ENCODE measurements at places on chromosomes 3 and 15. TPM values are rescaled to one million over a fixed set of nuclear protein-coding genes. Genes with fewer than 3 reads are reported as not detected.
A peak's percentile ranks its signal among the peaks of the same experiment; 100 is the strongest.

Gene PDZRN3
- 30.8 TPM for total RNA-seq

Gene SLC9A9
- 2.7 TPM for total RNA-seq

Gene CCR4
- total RNA-seq: 2.8 TPM

Gene CLDN18
- total RNA-seq: 3.1 TPM

Gene WDR93
- total RNA-seq: 12.3 TPM

- no peaks in the 10 kb centered on the region for H3K27me3 ChIP-seq
- H3K4me1 ChIP-seq: no peaks in the 10 kb centered on the region
- no peaks in the 10 kb centered on the region for H3K36me3 ChIP-seq
- DNase-seq: no peak
Measured at GRCh38 chr3:196843435-196844110, 24.1 kb upstream of the SENP5 start.

DNA sequence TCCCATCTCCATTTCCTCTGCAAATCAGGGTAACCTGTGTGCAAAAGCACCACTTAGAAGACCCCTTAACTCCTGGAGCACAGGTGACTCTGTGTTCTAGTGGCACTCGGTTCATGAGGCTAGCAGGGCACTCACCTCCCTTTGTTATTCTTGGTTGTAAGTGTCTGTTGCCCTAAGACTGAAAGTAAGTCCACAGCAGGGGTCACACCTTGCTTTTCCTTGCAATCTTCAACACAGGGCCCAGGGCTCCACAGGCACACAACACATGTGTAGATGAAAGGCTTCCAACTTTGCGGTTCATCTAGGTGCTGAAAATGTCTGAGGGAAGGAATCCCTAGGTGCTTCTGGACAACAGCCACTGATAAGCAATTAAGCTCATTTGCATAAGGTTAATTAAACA lies 2.9 kb downstream of the RNU6-1 start:
- no peak overlapping the region for H3K27ac ChIP-seq
- H3K36me3 ChIP-seq: no peaks in the 10 kb centered on the region
- no peak overlapping the region for H3K4me3 ChIP-seq
- H3K4me1 ChIP-seq: peaks cover 33% of the 10 kb centered on the region

DNA sequence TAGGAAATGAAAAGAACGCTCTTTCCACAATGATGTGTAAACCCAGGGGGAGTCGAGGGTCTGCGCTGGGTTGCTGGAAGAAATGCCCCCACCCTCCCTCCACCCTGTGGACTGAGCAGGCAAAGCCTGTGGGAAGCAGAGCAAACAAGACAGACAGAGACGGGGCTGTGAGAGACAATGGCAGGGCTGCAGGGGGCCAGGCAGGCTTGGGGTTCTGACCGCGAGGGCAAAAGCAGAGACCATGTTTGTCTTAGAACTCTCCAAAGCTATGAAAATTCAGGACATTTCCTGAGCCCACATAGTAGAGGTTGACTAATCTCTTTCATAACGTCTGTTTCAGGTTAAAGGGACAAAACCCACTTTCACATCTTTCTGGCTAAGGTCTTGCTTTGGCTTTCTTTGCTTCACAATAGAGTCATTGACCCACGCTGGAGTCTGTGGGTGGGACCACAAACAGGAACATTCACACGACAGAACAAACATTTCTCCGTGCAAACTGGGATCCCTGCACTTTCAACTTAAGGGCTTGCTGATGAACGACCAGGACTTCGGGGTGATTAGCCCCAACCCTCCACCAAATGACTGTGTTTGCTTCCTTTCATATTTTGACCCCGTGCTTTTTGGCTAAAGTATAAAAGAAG lies 156.0 kb upstream of the TPM1 start:
- no peaks in the 10 kb centered on the region for H3K27me3 ChIP-seq
- H3K4me3 ChIP-seq: no peak overlapping the region
- H3K27ac ChIP-seq: no peak overlapping the region
- no peaks in the 10 kb centered on the region for H3K36me3 ChIP-seq
- H3K4me1 ChIP-seq: no peaks in the 10 kb centered on the region
- DNase-seq: no peak

- DNase-seq: no peak
- H3K4me3 ChIP-seq: peak overlapping the region; percentile 88
- no peaks in the 10 kb centered on the region for H3K27me3 ChIP-seq
Measured at GRCh38 chr15:34336991-34337556, 507 bp downstream of the SLC12A6 start.

- DNase-seq: peak; percentile 76
- peak overlapping the region; percentile 98 for H3K27ac ChIP-seq
- peak overlapping the region; percentile 89 for H3K4me3 ChIP-seq
- no peaks in the 10 kb centered on the region for H3K36me3 ChIP-seq
Measured at GRCh38 chr15:35545316-35545823, 595 bp downstream of the DPH6 start.

DNA sequence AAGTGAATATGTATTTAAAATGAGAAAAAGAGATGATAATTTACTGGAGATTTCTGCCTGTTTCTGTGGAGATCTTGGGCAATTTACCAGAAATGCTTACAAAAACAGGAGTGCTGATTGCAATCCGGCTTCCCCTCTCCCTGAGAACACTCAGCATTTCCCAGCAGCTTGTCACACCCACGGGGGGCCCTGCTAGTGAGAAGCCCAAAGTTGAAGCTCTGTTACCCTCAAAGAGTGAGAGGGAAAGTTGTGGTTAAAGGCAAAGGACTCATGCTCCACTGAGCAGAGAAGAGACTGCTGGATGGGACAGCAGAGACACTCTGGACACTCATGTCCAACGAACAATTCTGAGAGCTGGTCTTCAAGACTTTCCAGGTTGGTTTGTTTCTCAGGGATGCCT lies 2.9 kb downstream of the MCTP2 start:
- no peaks in the 10 kb centered on the region for H3K27me3 ChIP-seq
- no peaks in the 10 kb centered on the region for H3K36me3 ChIP-seq
- H3K4me3 ChIP-seq: no peak overlapping the region
- H3K4me1 ChIP-seq: no peaks in the 10 kb centered on the region
- DNase-seq: no peak
- H3K27ac ChIP-seq: no peak overlapping the region

DNA sequence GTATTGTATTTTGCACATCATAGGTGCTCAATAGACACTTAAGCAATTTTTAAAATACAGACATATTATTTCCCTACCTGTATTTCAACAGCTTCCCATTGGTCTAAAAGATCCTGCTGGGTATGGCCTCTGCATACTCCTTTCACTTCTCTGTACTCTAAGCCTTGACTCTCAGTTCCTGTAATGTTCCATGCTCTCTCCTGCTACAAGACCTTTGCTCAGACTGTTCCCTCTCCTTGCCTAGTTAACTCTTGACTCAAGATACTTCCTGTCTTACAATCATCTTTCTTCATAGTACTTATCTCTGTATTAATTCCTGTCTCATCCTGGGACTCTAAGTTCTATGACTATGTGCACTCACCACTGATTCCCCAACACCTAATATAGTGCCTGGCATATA lies 1.7 kb downstream of the SCN11A start:
- H3K4me3 ChIP-seq: no peak overlapping the region
- no peak overlapping the region for H3K27ac ChIP-seq
- H3K4me1 ChIP-seq: peaks cover 12% of the 10 kb centered on the region
- no peak for DNase-seq

DNA sequence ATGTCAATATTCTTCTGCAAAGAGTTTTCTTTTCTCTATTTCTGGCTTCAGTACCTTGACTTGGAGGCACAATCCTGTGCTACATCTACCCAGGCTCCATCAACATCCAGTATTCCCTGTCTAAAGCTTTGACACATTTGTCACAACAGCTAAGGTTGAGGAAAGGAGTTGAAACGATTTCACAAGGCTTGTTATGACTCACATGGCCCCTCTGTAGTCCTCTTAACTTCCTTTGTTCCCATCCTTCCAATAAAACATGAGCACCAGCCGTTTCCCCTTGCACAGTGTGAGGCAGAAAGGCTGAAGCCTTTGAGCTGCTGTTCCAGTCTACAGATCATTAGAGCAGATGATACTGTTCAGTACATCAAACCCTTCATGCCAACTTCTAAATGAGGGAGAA lies 163.0 kb upstream of the TMCO5A start:
- no peaks in the 10 kb centered on the region for H3K36me3 ChIP-seq
- no peak overlapping the region for H3K27ac ChIP-seq
- H3K4me1 ChIP-seq: no peaks in the 10 kb centered on the region
- DNase-seq: no peak
- H3K27me3 ChIP-seq: no peaks in the 10 kb centered on the region

DNA sequence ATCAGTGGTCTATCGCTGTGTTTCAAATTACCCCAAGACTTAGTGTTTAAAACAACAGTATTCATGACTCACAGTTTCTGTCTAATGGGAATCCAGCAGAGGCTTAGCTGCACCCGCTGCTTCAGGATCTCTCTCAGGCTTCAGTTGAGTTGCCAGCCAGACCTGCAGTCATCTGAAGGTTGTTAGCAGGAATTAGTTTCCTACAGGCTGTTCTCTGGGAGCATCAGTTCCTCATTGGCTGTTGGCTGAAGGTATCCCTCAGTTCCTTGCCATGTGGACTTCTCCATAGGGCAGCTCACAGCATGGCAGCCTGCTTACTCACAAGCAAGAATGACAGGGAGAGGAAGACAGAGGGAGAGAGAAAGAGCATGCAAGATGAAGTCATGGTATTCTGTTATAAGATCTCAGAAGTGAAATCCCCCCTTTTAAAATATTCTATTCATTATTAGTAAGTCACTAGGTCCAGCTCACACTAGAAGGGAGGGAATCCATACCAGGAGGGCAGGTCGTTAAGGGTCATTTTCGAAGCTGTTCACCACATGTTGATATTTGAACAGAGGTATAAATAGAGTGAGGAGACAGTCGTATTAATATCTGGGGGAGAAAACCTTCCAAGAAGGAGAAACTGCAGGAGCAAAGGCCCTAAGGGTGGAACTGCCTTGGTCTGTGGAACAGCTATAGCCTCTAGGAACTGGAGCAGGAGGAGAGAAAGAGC lies 473.9 kb upstream of the PPP2R3A start:
- no peaks in the 10 kb centered on the region for H3K27me3 ChIP-seq
- no peaks in the 10 kb centered on the region for H3K4me1 ChIP-seq
- no peak overlapping the region for H3K27ac ChIP-seq
- H3K4me3 ChIP-seq: no peak overlapping the region

GRCh38 chr3:157652366-157652765 lies 149.2 kb upstream of the VEPH1 start:
- peak; percentile 48 for DNase-seq
- no peak overlapping the region for H3K4me3 ChIP-seq
- H3K4me1 ChIP-seq: no peaks in the 10 kb centered on the region
- no peaks in the 10 kb centered on the region for H3K36me3 ChIP-seq

- H3K36me3 ChIP-seq: no peaks in the 10 kb centered on the region
- H3K27me3 ChIP-seq: no peaks in the 10 kb centered on the region
- DNase-seq: peak; percentile 12
- H3K27ac ChIP-seq: no peak overlapping the region
- no peak overlapping the region for H3K4me3 ChIP-seq
- peaks cover 4% of the 10 kb centered on the region for H3K4me1 ChIP-seq
Measured at GRCh38 chr3:128323206-128324081, 143.2 kb downstream of the DNAJB8 start.

- H3K4me3 ChIP-seq: no peak overlapping the region
- peaks cover 15% of the 10 kb centered on the region for H3K4me1 ChIP-seq
- H3K27me3 ChIP-seq: no peaks in the 10 kb centered on the region
- no peaks in the 10 kb centered on the region for H3K36me3 ChIP-seq
- DNase-seq: no peak
Measured at GRCh38 chr3:52217409-52217805, 8.0 kb downstream of the TLR9 start.

DNA sequence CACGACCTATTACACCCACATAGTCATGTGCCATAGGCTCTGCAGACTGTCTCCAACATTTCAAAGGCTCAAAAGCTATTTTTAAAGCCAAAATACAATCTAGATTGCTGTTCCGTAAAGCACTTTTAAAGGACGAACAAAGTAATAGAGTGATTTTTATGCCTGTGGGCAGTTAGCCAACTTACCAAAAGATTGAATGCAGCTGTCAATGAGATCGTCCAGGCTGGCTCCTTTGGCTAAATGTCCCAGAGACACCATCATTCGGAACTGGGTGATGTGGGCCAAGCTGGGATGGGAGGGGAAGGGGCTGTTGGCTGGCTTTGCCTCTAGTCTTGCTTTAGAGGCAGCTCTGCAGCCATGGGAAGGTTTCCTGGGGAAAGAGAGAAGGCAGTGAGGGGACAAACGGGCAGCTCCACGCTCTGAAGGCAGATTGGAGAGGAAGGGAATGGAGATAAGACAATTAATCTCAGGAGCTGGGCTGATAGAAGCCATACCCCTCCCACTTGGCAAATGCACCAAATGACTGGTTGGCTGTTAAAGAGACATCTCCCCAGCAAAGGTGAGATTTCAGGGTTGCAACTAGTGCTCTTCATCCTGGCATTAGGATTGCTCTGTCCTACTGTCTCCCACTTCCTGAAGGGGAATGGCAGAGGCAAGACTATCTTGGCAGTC lies 4.8 kb downstream of the RASGRP1 start:
- no peaks in the 10 kb centered on the region for H3K36me3 ChIP-seq
- H3K27ac ChIP-seq: no peak overlapping the region
- no peak overlapping the region for H3K4me3 ChIP-seq
- no peak for DNase-seq
- H3K27me3 ChIP-seq: no peaks in the 10 kb centered on the region

DNA sequence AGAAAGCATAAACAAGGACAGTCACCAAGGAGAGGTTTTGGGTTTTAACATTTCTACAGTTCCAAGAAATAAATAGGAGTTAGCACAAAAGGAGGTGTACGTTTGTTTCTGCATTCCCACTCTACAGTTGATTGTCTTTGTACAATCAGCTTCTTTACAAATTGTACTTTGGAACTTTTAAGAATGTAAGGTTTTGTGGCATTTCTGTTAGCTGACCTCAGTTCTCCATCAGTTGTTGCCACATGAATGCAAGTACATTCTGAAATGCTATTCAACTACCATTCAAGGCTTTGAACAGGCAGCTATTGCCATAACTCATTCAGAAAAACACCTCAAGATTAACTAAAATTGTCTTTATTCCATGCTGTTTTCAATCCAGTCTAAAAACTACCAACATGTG lies 253.2 kb upstream of the UBE2E1 start:
- no peaks in the 10 kb centered on the region for H3K27me3 ChIP-seq
- H3K36me3 ChIP-seq: no peaks in the 10 kb centered on the region
- no peaks in the 10 kb centered on the region for H3K4me1 ChIP-seq

Data from testis (tissue), 5 donors.